ENCODE measurements at places on chromosomes 7 and 10.

DNA sequence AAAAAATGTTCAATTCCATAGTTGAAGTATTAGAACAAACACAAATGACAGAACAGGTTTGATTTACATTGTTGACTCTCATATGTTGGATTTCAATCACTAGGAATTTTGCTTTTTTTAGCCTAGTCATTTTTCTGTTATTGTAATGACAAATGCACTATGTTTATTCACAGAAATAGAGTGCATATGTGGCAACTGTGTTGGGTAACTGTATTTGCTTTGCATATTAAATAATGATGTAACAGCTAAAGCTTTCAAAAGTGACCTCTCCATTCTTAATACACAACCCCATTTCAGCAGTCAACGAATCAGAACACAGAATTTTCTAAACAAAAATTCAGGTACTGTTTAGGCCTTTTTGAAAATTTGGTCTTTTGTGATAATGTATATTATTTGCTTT is 54.0 kb upstream of the SLC26A5 start:
- DNase-seq: no peak

DNA sequence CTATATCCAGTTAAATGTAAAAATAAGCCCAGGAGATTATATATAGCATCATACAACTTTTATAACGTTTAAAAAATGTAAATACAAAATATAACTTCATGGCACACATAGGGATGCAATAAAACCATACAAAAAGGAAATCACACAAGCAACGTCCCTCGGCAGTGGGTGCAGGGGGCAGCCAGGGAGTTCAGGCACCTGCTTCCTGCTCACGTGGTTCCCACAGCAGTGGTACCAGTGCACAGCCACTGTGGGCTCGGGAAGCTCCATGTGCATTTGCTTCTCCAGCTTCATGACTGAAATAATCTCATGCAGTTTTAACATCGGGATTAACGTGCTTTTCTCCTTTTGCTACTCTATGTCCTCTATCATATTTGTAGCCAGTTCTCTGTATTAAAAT is 255.5 kb upstream of the CXCL12 start:
- DNase-seq: no peak

- DNase-seq: no peak
Observed at GRCh38 chr10:5550621-5551530, 26.1 kb downstream of the CALML3 start.

DNA sequence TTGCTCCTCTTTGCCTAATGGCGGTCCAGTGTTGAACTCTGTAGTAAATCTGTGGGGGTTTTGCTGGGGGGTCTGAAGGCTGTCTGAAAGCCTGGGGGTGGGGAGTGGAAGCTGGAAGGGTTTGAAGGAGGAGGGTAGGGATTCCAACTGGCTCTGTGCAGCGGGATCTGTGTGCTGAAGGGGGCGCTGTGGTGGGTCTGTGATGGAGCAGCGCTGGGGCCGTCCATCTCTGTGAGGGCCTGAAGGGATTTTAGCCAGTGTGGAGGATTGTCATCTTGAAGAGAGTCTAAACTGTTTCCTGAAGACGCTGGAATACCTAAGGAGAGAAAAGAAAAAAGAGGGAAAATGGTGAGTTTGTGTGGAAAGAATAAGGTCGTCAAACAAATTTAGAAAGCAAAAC is 129.2 kb downstream of the STRA8 start:
- DNase-seq: no peak

DNA sequence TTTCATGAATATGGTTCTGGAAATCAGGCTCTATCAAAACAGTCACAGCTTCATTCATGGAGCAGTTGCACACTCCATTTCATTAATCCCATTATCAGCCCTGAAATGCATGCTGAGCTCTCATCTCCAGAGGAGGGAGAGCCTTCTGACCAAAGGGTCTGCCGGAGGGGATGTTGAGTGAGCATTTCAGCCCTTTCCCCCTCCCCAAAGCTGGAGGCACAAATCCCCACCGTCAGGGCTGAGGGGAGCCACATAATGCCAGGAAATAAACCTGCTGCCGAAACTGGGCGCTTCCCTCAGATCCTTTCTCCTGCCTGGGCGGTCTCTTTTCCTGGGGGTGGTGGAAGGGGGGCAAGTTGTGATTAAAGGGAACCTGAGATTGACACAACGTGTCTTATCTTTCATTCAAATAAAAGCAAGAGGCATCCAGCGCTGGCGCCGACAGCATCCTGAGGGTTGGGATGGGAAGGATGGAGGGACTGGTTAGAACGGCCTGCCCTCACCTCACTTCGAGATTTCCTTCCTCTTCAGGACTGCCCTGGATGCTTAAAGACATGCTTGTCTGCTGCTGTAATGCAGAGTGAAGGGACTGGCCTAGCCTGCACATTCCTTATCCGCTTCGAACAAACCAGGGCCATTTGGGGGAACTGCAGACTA is 71.6 kb downstream of the TLL2 start:
- DNase-seq: no peak

DNA sequence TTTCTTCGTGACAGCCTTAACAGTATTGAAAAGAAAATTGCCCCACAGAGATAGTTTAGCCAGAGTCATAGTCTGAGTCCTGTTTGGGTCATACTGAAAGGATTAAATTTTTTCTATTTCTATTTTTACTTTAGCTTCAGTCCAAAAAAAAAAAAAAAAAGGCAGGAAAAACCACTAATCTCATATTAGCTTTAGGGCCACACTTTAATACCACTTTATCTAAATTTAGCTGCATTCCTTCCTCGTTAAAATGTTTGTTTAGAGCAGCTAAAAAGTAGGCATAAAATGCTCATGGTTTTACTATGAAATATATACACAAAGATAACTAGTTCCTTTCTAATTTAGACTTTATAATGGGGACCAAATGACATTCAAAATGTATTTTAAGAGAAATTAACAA is 216.5 kb upstream of the TMEM196 start:
- DNase-seq: no peak

Data from left forelimb (tissue), 1 donor.